ENCODE measurements at places on chromosomes 5 and 9.

GRCh38 chr5:110072651-110073050 is 382.9 kb downstream of the MAN2A1 start:
- no peak for DNase-seq

DNA sequence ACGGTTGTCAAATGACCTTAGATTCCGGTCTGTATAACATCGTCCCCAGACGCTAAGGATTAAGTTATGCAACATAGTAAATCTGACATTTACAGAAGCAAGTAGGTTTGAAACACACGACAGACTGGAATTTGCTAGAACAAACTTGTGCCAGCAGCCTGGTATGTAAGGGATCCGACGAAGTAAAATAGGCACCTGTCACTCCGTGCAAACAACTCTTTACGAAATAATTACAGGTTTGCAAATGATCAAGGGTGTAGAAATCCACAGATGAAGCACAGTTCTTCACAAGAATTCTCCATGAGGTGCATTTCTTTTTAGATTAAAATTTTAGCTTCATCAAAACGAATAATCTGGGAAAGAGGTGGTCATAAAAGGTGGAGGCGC is 508 bp downstream of the MOCS2 start:
- DNase-seq, result peak; percentile 59

- DNase-seq, result no peak
Observed at GRCh38 chr5:176676361-176676824, 29.1 kb downstream of the TSPAN17 start.

DNA sequence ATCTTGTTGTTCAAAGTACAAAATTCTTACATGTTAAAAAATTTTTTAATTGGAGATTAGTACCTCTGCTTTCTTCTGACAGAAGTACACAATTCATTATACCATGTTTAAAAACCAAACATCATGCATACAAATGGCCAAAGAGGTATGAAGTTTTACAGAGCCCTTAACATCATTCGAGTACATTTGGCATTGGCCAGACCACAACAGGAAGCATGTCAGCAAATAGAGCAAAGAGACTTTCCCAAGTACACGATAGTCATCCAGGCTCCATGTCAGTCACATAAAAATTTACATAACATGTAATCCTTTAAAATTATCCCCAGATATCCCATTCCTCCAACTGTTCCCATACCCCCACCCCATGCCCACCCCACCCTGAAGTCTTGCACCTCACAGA is 22.5 kb downstream of the HMGCS1 start:
- no peak for DNase-seq

DNA sequence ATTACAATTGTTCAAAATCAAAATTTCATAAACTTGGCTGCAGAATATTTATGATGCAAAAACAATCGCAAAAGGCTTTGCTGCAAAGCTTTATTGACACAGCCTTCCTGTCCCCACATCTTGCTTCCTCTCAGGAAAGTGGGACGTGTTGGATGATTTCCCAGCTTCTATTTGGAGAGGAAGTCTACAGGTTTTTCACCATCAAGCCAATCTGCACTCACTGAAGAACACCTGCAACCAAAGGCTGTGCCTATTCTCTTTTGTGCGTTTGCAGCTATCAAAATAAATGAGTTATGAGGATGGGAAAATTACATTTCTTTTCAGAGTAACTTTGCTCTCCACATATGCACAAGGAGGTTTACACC is 214.4 kb downstream of the PLK2 start:
- no peak for DNase-seq

DNA sequence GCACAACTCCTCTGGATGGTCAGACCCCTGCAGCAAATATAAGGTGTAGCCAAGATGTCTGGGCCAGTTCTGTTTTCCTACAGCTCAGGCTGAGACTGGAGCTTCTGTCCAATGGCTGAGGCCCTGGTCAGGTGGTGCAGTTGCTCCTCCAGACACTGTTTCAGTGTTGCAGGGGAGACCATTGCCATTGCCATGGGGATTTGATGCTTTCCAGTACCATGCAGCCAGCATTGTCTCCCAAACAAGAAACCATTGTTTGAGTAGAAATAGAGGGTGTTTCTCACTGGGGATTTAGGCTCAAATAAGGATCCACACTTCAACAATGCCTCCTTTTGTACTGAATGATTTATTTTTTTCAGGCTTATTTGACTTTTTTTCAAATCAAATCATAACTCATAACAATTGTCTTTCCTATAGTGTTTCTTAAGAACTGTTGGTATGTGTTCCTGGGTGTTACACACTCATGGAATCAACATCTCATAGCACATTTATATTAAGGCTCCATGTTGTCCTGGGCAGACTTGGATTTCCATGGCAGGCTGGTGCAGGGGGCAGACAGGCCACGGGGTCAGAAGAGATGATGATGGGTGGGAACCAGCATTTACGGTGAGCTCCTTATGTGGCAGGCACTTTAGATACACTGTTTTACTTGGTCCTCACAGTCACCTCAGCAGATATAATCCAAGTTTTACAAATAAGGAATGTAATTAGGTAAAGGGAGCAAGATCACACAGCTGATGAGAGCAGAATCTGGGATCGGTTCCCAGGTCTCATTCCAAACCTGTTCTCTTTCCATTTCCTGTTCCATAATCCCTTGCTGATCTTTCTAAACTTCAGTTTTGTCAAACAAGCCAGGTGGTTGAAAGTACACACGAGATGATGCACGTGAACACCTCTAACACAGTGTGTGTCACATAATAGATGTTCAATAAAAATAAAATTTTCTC is 95.9 kb upstream of the GNAQ start:
- DNase-seq, result no peak

- DNase-seq, result no peak
Observed at GRCh38 chr5:67133776-67134175, 62.8 kb downstream of the CD180 start.

DNA sequence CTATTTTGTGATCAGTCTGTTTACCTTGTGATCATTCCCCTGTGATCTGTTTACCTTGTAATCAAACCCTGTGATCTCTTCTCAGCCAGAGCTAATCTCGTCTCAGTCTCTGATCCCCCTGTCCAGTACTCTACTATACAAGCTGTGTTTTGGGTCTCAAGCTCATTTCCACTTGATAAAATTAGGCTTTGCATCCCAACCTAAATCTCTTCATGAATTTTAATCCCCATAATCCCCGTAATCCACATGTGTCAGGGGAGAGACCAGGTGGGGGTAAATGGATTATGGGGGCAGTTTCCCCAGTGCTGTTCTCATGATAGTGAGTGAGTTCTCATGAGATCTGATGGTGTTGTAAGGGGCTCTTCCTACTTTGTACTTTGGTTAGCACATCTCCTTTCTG is 157.2 kb downstream of the PRR16 start:
- no peak for DNase-seq

DNA sequence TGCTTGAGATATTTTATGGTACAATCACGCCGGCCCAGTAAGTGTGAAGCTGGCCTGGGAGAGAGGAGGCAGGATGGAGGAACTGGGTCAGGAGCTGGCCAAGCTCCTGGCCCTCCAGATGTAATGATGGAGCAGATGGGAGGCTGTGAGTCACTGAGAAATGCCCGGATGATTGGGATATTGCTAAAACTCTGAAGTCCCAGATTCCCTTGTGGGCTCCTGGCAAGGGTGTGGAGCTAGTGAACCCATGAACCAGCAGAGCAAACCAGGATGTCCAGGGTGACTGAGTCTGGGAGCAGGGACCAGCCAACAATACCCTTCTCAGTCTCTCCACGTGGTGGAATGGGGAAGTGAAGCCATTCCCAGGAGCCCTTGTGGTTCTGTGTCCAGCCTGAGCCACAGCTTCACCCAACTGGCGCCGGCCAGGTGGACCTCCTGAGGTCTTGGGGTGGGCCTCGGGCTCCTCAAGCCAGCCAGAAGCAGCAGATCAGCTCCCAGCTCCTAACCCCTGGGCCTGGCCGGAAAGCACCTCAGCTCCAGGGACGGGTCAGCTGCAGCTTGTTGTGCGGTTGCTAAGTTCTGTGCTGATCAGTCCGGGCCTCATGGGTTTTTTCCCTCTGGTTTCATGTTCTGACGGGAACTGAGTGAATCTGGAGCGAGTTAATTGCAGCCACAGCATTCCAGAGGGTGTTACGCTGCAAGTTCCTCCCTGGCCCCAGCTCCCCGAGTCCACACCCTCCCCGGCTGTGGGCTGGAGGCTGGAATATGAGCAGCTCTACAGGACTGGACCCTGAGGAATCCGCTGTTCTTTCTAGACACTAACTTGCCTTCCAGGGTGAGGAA is 37.6 kb downstream of the DUSP1 start:
- DNase-seq, result peak; percentile 69

- DNase-seq, result no peak
Observed at GRCh38 chr5:168934169-168934568, 355.0 kb upstream of the PANK3 start.

GRCh38 chr9:4011054-4011453 is 288.8 kb downstream of the GLIS3 start:
- DNase-seq, result no peak

DNA sequence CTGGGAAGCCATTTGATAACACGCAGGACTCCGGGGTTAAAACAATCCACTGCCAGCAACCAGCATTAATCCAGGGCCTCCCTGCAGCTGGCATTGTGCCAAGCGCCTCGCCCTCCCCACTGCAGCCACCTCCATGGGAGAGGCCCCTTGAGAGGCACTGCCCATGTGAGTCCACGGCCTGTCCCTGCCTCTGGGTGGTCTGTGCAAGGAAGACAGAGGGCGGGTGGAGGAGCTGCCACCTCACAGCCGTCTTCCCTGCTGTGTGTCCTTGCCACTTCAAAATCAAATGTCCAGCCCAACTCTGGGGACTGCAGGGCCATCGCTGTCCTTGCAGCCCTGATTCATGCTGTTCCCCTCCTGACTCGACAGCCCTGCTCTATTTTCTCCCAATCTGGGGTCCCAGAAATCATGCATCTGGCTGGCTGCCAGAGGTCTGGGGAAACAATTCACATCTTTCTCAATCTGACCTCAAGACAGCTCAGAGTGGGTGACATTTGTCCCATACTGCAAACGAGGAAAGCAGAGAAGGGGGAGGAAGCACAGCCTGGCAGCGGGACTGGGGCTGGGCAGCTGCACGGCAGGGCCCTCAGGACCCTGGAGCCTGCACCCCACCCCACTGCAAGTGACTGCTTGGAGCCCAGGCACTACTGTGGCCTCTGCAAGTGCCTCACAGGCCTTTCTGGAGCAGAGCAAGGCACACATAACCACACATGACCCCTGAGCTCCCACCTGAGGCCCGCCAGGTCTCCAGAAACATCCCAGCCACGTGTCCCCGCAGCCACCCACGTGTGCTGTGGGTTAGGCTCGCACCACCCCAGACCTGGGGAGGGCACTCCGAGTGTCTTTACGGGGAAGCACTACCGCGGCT is 15.7 kb downstream of the BRD3OS start:
- peak; percentile 55 for DNase-seq

- DNase-seq, result no peak
Observed at GRCh38 chr5:2818936-2819335, 67.5 kb upstream of the IRX2 start.

DNA sequence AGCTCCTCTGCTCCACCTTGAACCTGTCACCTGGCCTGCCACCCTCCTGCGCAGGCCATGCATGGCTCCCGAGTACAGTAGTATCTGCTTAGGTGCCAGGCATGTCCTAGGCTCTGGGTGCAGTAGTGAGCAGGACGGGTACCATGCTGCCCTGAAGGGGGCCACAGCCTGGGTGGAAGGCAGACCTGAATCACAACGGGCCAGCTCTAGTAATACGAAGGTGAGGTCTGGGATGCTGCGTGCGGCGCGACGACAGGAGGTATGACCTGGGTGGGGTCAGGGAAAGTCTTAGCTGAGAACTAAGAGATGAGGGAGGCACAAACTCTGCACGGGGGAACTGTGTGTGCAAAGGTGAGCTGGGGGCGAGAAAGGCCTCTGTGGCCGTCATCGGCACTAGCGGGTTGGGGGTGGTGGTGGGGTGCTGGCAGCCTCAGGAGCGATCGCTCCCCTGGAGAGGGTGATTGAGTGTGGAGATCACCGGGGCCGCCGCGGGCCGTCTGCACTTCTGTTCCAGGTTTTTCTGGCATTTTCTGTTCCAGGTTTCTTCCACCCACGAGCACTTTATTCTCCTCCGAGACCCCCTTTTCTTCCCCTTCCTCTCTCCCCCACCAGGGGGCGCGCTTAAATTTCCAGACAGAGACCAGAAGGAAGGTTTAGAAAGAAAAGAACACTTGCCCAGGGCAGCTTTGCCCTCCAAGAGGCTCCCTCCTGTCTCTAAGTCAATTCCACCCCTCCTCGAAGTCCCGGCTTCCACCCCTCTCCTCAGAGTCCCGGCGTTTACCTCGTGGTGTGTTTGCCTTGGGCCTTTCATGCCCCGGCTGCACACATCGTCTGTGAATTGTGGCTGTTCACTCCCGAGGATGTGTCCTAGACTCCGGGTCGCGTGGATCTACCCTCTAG is 15.1 kb downstream of the PDLIM4 start:
- peak; percentile 77 for DNase-seq
